ENCODE measurements at places on chromosomes 2 and 18.
A peak's percentile ranks its signal among the peaks of the same experiment; 100 is the strongest.

DNA sequence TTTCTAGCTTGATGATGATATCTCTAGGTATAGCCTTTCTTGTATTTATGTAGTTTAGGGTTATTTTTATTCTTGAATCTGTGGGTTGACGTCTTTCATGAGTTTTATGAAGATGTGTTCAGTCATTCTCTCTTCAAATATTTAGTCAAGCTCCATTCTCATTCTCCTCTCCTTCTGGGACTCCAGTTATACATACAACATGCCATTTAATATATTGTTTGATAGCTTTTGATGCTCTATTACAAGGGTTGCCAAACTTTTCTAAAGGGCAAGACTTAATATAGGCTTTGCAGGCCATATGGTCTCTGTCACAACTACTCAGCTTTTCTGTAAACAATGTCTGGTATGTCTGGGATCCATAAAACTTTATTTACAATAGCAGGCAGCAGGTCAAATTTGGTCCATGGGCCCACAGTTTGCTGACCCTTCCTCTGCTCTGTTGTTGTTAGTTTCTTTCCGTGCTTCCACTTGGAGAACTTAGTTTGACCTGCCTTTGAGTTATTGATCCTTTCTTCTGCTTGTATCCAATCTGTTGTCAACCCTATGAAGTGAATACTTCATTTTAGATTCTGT is 40.6 kb upstream of the GPAT2 start:
- no peak for DNase-seq

- DNase-seq = no peak
These were observed 612.2 kb upstream of the VRK2 start for GRCh38 chr2:57434441-57434840.

DNA sequence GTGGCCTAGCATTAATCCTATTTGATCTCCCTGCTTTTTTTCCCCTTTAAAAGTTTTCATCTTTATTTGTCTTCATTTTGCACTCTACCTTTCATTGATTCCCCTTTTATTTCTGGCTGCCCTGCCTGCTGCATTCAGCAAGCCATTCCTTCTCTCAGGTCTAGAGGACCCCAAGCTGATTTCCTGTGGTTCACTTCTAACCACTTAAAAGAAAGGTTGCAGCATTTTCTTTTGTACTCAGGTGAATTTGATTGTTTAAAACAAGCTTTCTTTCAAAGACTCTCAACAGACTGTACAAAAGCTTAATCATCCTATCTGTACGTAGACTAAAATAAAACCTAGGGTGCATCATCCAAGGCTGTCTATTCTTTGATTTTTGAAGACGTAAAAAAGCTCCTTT is 160.3 kb downstream of the CSRNP3 start:
- peak; percentile 61 for DNase-seq

DNA sequence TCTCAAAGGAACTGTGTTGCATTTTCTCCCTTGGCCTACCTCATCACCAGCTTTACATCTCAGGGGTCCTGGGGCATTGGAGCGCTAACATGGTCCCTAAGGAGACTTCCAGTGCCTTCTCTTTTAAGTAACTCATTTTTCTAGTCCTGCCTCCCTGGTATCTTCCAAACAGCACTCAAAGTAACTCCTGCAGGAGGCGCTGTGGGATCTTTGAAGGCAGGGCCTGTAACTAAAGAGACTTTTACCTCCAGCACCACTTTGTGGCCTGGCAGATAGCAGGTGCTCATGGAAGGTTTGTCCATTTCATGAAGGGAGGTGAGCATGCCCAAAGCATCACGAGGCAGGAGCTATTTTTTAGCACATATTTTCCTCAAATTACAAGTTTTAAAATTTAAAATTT is 411.0 kb upstream of the GYPC start:
- peak; percentile 83 for DNase-seq

DNA sequence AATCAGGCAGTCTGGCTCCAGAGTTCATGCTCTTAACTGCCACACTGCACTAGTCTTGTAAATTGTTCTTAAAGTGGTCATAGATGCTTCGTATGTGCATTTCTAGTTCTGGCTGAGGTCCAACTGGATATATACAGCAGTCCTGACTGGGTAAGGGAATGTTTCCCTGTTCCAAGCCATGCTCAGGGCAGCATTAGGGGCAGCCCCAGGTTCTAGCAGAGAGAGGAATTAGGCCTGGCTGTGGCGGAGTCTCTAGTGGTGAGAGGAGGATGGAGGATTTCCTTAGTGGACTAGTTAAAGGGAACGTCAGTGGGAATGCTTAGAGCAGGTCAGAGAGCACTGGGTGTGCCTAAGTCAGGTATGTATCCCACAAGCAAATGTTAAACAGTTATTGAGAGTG is 28.0 kb downstream of the UBE2E3 start:
- peak; percentile 9 for DNase-seq

DNA sequence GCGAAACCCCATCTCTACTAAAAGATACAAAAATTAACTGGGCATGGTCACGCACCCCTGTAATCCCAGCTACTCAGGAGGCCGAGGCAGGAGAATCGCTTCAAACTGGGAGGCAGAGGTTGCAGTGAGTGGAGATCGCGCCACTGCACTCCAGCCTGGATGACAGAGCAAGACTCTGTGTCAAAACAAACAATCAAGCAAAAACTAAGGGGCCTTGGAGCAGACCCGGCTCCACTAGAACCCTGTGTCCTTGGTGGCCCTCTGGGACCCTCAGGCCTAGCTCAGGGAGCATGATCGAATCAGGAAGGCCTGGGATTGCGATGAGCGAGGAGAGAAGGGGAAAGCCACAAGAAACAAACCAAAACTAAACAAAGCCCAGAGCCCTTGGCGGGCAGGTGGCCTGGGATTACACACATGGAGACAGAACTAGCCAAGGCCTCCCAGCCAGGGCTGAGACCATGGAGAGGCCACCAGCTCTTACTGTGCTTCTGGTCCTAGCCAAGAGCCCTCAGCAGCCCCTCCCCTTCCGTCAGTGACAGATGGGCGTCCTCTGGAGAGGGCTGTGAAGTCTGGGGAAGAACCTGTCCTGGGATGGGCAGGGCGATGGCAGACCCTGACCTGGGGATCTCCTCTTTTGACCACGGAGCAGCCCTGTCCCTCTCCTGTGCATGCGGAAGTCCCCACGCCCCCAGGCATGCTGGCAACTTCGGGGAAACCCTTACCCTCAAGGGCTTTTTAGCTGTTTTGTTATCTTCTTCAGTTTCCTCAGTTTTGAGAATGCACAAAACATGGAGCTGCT is 27.4 kb upstream of the CATIP start:
- DNase-seq = no peak

GRCh38 chr2:16184945-16185660 is 244.8 kb downstream of the MYCN start:
- DNase-seq = peak; percentile 33

DNA sequence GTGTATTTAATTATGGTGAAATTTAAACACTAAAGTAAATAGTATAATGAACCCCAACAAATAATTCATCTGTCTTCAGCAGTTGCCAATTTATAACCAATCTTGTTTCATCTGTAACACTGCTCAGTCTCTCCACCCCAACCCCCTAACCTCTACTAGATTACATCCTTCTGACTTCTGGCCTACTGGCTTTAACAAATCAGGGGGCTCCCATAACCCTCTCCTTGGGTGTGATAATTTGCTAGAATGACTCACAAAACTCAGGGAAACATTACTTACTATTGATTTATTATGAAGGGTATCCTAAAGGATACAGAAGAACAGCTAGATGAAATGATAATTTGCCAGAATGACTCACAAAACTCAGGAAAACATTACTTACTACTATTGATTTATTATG is 50.7 kb downstream of the PIK3C3 start:
- DNase-seq = no peak

DNA sequence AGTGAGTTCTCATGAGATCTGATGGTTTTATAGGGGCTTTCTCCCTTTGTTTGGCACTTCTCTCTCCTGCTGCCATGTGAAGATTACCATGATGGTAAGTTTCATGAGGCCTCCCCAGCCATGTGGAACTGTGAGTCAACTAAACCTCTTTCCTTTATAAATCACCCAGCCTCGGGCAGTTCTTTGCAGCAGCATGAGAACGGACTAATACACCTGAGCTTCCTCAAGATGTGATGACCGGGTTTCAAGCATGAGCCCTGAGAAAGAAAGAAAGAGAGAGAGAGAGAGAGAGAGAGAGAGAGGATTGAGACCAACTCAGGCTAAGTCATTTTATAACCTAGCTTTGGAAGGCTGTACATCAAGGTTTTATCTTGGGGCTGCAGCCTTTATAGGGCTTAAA is 167.7 kb upstream of the SERPINE2 start:
- no peak for DNase-seq

- DNase-seq = no peak
These were observed 83.1 kb downstream of the EDAR start for GRCh38 chr2:108905906-108906305.

DNA sequence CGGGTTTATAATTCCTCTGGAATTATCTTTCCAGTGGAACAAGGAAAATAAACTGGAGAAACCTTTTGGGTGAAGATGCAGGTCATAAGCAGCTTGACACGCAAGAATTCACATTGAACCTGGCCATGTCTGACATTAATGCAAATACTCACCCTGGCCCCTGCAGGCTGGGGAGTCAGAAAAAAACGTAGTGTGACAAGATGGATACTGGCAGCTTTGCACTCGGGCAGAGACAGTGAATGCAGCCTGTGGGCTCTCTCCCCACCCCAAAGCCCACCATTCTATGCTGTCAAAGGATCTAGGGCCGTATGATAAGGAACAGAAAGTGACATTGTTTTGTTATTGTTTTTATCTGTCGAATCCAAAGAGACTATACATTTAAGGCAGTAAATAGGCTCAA is 223.1 kb downstream of the RBM43 start:
- no peak for DNase-seq

GRCh38 chr2:241007880-241008710 is 9.7 kb downstream of the SNED1 start:
- DNase-seq = no peak

- no peak for DNase-seq
These were observed 132.0 kb downstream of the GALNT1 start for GRCh38 chr18:35713545-35713944.

DNA sequence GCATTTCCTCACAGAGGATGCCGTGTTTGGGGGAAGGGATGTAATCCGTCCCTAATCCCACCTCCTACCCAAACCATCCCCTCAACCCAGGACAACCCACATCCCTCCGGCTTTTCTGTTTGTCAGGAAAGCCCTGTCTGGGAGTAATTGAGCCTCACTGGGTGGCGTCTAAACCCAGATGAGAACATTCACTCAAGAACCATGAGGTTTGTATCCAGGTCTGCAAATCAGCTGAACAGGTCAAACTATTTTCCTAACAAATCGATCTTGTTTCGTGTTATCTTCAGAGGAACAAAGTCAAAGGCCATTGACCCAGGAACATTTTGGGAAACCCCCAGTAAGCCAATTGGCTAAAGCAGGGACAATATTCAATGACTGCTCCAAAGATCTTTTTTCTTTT is 25.7 kb downstream of the CYP27C1 start:
- no peak for DNase-seq

- no peak for DNase-seq
These were observed 27.1 kb downstream of the SH2D6 start for GRCh38 chr2:85445316-85446295.

DNA sequence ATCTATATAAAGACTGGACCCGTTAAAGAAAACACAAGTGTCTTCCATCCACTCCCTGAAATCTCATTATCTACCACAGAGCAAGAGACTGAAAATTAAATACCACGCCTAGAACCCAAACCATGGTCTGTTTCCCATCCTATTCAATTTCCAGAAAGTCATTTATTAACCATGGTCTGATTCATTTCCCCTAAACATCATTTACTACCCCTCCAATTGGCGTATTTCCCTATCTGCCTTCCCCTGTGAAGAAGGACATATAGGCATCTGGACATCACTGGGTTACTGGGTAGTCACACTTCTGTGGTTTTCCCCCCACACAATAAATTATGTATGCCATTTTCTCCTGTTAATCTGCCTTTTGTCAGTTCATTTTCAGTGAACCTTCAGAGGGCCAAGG is 30.8 kb downstream of the CCDC93 start:
- DNase-seq = no peak

DNA sequence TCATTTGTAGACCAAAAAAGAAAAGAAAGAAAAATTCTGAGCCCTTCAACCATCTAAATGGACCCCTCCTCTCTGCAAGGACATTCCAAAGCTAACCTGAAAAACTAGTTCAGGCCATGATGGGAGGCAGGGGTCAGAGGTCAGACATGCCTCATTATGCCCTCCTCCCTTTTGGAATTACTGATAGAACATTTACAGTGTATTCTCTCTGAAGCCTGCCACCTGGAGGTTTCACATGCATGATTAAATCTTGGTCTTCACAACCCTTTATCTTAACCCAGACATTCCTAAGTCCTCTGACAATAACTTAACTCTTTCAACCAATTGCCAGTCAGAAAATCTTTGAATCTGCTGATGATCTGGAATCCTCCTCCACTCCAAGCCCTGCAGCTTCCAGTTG is 86.0 kb downstream of the SPP2 start:
- DNase-seq = peak; percentile 31

DNA sequence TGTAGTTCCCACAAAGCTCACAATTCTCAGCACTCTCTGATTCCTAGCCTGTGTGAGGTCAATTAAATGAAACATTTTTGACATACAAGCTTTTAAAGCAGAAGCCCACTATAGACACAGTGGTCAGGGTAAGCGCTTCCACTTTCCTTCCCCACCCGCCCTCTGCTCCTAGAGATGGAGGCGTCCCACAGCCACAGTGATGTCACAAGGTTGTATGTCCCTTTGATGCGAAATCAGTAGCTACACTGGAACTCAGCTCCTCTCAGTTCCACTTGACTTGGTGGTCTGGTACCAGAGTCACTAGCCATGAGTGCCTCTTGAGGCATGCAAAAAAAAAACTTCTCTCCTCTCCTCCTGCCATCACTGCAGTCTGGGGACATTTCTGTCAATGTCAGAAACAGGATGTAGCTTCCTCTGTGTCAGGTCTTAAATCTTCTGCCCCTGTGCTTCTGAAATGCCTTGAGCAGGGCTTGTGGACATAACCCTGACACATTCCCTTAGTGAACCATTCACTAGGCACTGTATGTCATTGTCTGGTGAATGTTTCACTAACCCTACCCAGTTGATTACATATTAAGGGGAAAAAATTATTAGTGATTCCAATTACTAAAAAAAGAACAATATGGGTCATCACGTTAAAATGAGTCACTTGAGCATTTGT is 7.8 kb downstream of the SULT1C4 start:
- no peak for DNase-seq

- no peak for DNase-seq
These were observed 16.8 kb upstream of the BOK start for GRCh38 chr2:241541564-241542277.

- DNase-seq = no peak
These were observed 92.3 kb downstream of the MGAT5 start for GRCh38 chr2:134346141-134346540.

DNA sequence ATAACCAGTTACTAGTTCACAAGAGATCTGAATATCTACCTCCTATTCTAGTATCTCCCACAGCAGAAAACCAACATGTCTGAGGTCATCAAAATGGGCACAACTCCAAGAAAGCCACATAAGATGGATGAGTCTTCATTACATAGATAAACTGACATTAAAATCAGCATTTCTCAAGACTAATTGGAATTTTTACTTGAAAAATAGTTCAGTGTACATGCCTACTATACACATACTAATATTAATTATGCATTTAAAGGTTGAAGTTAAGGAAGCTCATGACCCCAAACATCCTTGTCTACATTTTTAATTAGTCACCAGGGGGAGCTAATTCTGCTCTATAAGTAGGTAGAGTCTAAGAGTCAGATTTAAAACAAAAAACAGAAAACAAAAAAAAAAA is 41.9 kb downstream of the ZNF521 start:
- DNase-seq = peak; percentile 68

Measured in GM23338 (cell line).